HEK293T (cell line): ENCODE measurements at places on chromosomes 13 and 19.
A peak's percentile ranks its signal among the peaks of the same experiment; 100 is the strongest.

GRCh38 chr19:35033067-35034004 is 3.1 kb downstream of the SCN1B start:
- DNase-seq: no peak

- DNase-seq: no peak
These were observed 5.7 kb downstream of the PGPEP1 start for GRCh38 chr19:18346091-18346490.

GRCh38 chr19:50315773-50316448 is 13.3 kb downstream of the KCNC3 start:
- DNase-seq: peak; percentile 56

DNA sequence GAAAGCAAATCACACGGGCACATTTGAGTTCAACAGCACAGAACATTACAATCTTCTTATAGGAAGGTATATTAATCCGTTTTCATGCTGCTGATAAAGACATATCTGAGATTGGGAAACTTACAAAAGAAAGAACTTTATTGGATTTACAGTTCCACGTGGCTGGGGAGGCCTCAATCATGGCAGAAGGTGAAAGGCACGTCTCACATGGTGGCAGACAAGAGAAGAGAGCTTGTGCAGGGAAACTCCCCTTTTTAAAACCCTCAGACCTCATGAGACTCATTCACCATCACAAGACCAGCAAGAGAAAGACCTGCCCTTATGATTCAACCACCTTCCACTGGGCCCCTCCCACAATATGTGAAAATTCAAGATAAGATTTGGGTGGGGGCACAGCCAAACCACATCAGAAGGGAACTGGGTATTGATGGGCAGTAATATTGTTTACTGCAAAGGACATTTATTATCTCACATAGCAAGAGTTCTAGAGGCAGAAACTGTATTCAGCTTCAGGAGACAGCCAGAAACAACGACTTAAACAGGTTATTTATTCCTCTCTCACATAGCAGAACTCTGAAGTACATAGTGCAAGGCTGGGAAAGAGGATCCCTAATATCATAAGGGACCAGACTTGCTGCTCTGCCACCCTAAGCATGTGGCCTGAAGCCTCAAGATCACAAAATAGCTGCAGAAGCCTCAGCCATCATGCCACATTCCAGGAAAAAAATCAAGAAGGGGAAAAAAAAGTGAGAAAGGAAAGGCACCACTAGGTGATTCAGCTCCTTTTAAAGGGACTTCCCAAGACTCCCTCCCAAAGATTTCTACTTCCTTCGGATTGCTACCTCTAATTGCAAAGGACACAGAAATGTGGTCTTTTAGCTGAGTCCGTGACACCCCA is 23.1 kb downstream of the FXYD5 start:
- no peak for DNase-seq

DNA sequence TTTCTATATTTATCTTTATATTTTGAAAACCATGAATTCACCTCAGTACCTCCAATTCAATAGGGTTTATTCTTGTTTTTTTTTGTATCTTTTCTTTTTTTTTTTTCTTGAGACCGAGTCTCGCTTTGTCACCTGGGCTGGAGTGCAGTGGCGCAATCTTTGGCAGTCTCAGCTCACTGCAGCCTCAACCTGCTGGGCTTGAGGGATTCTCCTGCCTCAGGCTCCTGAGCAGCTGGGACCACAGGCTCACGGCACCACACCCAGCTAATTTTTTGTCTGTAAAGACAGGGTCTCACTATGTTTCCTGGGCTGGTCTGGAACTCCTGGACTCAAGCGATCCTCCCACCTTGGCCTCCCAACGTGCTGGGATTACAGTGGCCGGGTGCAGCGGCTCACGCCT is 23.1 kb upstream of the EVI5L start:
- DNase-seq: no peak

GRCh38 chr13:40522282-40522681 is 144.2 kb downstream of the FOXO1 start:
- DNase-seq: no peak

DNA sequence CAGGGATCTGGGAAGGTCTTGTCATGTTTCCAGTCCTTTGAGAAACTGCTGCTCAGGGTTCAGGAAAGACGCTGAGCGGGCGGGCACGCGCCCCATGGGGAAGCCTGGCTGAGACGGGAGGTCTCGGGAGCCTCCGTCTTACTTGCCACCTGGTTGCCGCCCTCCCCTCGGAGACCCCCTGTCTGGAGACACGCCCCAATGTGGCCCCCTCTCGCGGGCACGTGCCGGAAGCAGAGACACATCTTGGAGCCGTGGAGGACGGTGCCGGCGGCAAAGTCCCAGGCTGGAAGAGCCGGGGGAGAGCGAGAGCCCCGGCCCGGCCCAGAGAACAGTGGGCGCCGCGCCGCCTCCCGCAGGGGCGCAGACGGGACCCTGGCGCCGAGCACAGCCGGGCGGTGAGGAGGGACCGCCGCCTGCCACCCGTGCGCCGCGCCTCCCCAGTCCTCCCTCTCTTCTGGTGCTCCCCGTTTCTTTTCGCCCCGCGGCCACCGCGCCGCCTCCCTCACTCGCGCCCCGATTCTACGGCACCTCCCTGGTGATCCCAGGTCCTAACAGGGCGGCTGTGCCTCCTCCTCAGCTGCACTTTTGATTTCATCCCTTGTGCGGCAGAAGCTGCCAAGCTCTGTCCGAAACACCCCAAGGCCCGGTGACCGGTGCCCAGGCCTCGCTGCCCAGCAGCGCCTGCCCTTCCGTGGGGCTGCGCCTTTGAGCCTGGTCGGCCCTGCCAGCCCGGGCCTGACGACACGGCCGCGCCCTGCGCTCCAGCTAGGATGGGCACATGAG is 15.5 kb downstream of the GJB2 start:
- no peak for DNase-seq

- no peak for DNase-seq
These were observed 33.6 kb upstream of the HMGB1 start for GRCh38 chr13:30499338-30499737.

DNA sequence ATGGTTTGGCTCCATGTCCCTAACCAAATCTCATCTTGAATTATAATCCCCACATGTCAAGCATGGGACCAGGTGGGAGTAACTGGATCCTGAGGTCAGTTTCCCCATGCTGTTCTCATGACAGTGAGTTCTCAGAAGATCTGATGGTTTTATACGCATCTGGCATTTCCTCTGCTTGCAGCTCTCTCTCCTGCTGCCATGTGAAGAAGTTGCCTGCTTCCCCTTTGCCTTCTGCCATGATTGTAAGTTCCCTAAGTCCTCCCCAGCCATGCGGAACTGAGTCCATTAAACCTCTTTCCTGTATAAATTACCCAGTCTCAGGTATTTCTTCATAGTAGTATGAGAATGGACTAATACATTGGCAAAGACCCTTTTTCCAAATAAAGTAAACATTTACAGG is 96.8 kb downstream of the TSHZ3 start:
- DNase-seq: no peak

GRCh38 chr13:112880221-112880641 is 88.8 kb upstream of the MCF2L start:
- DNase-seq: no peak

DNA sequence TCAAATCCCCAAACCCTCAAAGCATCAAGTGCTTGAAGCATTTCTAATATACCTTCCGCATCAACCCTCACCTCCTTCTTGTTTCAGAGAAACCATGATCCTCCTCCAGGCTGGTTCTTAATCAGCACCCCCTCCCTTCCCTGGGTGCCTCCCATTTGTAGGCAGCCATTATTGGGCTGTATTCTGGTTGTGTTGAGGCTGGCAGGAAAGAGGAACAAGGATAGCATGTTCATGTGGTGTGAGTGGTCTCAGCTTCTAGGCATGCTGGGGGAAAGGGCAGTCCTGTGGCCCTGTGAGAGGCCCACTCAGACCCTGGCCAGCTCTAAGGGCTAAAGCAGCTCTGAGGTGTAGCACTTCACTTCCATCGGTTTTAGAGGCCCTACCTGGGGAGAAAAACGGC is 18.9 kb upstream of the TRIM13 start:
- no peak for DNase-seq

DNA sequence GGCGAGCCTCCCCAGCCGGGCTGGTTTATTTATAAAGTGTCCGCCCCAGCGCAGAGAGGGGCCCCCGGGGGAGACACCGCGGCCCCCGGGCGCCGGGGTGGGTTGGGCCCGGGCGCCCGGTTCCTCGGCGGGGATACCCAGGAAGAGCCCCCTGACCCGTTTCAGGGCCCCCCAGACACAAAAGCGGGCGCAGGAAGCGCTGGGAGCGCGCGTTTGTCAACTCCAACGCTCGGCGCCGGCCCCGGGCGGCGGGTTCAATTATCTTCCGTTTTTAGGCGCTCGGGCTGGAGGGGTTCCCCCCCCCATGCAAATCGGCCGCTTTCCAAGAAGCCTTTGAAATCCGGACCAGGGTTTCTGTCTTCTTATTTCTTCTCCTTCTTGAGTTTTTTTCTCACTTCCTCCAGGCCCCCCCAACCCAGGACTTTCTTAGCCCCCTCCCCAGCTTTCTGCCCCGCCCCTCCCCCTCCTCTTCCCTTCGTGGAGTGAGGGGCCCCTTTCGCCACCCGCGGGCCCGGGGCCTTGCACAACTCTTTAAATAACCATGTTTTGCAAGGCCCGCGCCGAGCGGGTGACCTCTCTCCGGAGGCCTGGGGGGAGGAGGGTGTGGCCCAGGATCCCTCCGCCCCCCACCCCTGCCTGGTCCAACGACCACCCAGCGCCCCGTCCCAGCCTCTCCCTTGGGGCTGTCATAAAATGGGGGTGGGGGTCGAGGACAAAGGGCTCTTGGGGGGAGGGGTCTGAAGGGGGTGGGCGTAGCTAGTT is 935 bp downstream of the ARID3A start:
- no peak for DNase-seq
